Astrocyte (in vitro differentiated cells and primary cell): ENCODE measurements at places on chromosomes 6 and 20. TPM values are rescaled to one million over a fixed set of nuclear protein-coding genes. Genes with fewer than 3 reads are reported as not detected.

VSTM2L gene
- 17.7 and 18.5 TPM in 2 replicates for total RNA-seq

DNA sequence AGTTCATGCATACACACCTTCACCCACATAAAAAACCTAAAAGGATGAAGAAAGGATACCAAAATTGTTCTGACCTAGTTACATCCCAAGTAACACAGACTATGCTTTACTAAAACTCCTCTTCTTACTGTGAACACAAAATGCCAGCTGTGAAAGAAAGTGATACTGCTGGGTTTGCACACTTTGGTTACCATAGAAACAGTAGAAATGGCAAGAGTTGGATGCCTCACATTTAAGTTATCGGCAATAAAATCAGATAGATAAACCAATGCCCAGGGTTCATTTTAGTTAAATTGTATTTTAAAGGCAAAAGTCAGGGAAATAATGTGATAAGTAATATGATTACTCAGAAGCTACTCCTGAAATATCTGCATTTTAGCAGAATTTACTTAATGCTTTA lies 161.9 kb downstream of the CDK19 start:
- H3K27ac ChIP-seq: no peak overlapping the region
- H3K36me3 ChIP-seq: no peaks in the 10 kb centered on the region
- H3K27me3 ChIP-seq: no peaks in the 10 kb centered on the region
- H3K4me3 ChIP-seq: no peak overlapping the region
- no peak for DNase-seq

DNA sequence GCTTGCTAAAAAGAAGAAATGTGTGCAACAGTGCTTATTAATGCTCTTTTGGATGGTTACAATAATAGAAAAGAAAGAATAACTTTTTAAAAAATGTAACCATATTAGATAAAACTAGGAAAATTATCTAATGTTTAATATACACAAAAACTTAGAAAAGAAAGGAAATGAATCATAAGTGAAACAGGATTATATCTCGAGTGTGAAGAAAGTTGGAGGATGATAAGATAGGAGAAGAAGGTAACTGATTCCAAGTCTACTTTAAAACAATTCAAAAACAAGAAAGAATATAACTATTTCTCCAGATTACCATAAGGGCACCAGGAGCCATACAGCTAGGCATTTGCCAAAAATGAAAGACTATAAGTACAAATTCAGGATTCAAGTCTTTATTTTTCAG lies 73.0 kb downstream of the PHIP start:
- no peaks in the 10 kb centered on the region for H3K27me3 ChIP-seq
- no peak overlapping the region for H3K4me3 ChIP-seq
- H3K4me1 ChIP-seq: peaks cover 9% of the 10 kb centered on the region
- no peak for DNase-seq
- peaks cover 13% of the 10 kb centered on the region for H3K36me3 ChIP-seq

DNA sequence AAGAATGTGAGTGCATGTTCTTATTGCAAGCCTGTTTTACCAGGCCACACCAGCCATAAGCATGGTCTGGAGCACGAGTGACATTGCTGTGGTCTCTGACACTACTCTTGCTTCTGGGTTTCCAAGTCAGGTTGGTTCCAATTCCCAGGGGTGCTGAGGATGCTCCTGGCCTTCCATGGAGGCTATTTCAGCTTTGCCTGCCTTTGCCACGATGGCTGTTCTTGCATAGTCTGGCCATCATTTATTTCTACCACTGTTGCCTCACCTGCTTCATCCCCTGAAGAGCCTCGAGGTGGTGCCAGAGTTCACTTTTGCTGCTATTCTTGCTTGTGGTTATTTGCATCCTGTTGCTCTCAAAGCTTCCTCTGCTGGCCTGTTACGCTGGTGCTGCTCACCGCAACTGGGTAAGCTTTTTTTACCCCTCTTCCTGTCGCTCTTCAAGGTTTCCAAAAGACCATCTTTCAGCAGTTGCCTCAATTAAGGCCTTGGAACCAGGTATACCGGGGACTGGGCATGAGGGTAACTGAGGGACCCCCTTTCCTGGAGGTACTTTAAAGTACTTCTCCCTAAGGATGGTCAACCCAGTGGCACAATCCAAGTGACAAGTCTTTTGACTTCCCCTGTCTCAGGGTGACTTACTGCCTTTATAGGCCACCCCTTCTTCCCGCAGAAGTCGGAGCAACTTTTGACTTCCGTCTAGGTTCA lies 64.5 kb downstream of the AKAP7 start:
- DNase-seq: peak; percentile 49
- no peaks in the 10 kb centered on the region for H3K4me1 ChIP-seq
- no peaks in the 10 kb centered on the region for H3K36me3 ChIP-seq
- H3K27ac ChIP-seq: no peak overlapping the region
- no peaks in the 10 kb centered on the region for H3K27me3 ChIP-seq

DNA sequence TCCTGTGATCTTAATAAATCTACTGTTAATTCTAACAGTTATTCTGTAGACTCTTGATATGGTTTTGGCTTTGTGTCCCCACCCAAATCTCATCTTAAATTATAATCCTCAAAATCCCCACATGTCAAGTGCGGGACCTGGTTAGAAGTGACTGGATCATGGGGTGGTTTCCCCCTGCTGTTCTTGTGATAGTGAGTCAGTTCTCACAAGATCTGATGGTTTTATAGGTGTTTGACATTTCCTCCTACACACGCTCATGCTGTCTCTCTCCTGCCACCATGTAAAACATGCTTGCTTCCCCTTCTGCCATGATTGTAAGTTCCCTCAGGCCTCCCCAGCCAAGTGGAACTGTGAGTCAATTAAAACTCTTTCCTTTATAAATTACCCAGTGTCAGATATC lies 10.5 kb upstream of the EPB41L2 start:
- no peak for DNase-seq
- no peaks in the 10 kb centered on the region for H3K36me3 ChIP-seq
- no peak overlapping the region for H3K4me3 ChIP-seq
- H3K27ac ChIP-seq: no peak overlapping the region
